Activated CD4-positive, alpha-beta memory T cell treated with anti-CD3 and anti-CD28 coated beads for 36 hours (primary cell): ENCODE measurements at places on chromosomes 5 and 9.

- DNase-seq = no peak
Observed at GRCh38 chr5:612498-613424, 621 bp downstream of the CEP72 start.

DNA sequence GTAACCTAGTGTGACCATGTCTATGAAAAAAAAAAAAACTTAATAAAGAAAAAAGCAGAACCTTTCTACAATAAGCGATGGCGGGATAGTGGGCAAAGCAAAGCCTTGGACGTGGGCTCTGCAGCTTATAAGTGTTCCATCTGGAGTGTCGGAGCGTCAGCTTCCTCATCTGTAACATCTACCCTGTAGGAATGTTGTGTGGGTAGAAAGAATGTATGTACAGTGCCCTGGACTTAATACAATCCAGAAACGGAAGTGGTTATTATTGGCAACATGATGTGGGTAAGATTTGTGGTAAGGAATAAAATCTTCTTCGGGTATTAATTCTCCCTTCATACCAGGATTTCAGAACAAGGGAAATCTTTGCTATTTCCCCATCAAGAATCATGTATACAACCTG, 66.5 kb downstream of the SEMA5A start:
- DNase-seq = no peak

DNA sequence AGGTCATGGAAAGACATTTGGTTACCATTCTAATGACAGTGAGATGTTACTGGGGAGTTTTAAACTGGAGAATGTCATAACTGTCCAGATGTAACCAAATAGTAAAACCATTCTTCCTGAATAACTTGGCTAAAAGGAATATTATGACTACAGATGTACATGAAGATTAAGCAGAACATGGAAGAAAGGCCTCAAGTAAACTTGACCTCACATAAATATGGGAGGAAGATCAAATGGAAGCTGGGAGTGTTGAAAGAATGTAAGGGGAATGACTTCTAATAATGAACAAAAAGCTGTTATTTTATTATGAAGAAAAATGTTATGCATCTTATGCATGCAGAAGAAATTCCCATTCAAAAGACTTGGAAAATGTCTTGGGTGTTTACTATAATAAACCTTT, 107.7 kb upstream of the CDKN2B start:
- no peak for DNase-seq

DNA sequence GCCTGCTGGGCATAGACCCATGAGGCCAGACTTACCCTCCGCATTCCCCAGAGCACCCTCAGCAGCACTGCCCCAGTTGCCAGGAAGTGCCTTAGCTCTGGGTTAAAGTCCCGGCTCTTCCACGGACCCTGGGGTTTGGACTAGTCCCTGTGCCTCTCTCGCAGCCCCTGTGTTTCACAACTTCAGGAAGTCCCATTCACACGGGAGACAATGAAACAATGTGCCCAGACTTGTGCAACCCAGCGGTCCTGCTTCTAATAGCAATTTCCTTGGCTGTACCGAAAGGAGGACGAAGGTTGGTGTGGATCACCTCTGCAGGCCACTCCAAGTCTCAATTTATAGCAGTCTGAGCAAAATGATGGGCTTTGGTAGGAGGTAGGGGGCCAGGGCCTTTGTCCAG, 41.8 kb upstream of the FAT2 start:
- no peak for DNase-seq

- DNase-seq = no peak
Observed at GRCh38 chr9:6977761-6978160, 220.0 kb downstream of the KDM4C start.

DNA sequence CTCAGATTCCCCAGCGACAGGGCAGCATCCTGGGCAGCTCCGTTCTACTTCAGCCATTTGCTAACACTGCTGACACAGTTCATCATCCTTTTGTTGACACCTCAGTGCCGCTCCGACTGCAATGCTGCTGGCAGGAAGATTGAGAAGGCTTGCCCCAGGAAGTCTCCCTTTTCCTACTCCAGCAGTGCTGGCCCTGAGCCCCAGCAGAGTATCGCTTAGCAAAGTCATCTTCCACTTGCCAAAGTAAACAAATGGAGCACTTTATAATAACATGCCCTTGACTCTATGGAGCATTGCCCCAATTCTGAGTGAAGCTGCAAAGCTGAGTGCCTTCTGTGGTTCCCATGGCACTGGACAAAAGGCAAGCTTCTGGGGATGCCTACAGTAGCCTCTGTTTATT, 32.2 kb downstream of the PRLR start:
- no peak for DNase-seq

GRCh38 chr5:118789366-118789765, 199.0 kb downstream of the DTWD2 start:
- no peak for DNase-seq

GRCh38 chr9:110615498-110615897, 36.0 kb upstream of the SVEP1 start:
- no peak for DNase-seq

- no peak for DNase-seq
Observed at GRCh38 chr5:163424836-163425235, 12.6 kb upstream of the CCNG1 start.

DNA sequence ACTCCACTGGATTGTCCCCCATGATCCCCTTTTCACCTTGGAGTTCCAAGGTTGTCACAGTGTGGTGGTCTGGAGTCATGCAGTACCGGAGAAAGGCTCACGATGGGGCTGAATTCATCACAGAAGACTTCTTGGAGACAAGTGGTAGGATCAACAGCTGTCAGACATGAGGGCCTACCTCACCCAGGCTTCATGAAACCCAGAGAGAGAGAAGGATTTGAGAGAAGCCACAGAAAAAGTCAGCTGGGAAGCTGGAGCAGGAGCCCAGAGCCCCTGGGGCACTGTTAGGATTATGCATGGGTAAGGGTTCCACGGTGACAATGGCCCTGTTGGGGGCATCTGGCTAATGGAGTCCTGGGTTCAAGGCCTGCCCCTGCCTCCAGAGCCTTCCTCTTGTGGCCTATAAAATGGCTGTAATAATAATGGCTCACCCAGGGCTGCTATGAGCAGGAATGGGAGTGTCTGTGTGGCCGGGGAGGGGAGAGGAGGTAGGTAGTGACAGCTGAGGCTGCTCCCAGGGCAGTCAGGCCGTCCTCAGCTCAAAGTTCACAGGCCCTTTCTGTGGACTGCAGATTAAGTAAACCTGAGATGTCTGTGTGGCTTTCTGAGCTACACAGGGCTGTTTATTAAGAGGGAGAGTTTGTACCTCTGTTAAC, 910 bp downstream of the TRIM14 start:
- DNase-seq = peak; percentile 66

GRCh38 chr5:63483338-63483737, 478.9 kb downstream of the HTR1A start:
- no peak for DNase-seq

DNA sequence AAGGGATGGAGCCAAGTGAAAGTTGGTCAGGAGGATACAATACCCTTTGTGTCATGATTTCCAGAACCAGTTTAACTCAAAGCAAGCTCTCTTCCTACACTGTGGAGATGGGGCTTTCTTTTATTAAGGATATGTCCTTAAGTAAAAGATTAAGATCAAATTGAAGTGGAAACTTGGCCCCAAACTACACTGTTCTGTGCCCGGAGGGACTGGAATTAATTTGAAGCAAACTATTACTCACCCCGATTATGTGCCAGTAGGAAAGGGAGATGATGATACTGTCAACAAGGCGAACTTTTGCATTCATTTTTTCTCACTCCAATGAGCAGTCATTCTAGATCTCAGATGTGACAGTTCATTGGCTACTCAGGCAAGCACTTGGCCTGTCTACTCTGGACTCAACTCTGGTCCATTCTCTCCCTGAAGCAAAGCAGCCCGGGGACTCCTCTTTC, 186.7 kb downstream of the NTRK2 start:
- DNase-seq = no peak

GRCh38 chr5:16888694-16889124, 47.4 kb downstream of the MYO10 start:
- no peak for DNase-seq

DNA sequence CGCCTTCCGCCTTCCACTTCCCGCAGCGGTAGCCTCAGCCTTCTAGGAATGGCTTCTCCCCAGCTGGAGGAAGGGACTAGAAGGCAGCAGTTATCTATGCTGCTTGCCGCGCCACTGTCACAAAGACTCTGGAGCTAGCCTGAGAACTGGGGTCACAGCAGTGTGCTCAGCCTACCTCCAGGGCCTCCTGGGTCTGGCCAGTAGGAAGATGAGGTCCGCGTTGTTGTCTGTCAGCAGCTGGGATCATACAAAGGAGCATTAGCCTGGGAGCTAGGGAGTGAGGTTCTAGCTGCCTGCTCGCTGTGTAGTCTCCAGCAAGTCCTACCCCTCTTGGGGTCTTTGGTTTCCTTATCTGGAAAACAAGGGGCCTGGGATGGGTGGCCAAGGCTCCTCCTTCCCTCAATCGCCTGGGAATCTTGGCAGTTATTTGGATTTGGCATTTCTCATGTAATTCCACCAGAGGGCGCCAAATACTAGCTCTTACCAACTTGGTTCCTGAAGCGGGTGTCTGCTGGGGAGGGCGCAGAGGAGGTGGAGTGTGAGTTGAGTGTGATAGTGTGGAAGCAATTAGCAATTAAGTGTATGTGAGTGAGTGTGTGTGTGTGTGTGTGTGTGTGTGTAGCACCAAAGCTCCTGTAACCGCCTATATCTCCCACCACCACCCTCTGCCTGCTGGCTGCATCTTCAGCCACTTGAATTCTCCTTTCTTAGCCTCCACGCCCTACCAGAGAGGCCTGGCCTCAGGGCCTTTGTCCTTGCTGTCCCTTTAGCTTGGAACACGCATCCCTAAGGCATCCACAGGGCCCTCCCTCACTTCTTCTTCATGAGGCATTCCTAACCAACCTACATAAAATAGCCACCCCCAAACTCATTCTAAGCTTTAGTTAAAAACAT, 97.1 kb downstream of the ENTREP1 start:
- DNase-seq = peak; percentile 46

DNA sequence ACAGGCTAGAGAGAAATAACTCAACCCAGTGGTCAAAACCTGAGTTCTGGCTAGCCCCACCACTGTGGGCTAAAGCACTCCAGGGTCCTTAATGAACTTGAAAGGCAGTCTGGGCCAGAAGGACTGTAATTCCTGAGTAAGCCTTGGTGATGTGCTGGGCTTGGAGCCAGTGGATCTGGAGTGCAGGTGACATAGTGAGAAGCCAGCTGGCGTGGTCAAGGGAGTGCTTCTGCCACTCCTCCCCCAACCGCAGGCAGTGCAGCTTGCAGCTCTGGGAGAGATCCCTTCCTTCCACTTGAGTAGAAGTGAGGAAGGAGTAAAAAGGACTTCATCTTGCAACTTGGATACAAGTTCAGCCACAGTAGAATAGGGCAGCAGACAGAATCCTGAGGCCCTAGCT, 424.0 kb downstream of the CDH18 start:
- no peak for DNase-seq

GRCh38 chr9:125593581-125594222, 113.3 kb downstream of the MAPKAP1 start:
- no peak for DNase-seq

DNA sequence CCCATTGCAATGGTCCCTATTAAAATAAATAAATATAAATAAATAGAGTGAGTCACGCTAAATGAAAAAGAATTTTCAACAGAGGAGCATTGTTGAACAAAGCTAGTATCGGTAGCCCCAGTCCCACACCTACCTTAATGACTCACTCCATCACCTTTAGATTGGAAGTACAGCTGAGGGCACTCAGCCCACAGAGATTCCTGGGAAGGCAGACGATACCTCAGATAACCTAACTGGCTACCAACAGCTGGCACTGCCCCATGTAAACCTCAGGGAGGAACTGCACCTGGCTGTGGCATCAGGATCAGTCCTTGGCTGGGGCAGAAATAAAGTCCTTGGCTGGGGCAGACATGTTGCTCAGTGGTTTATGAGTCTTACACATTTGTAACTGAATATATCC, 49.3 kb downstream of the SPRY4 start:
- DNase-seq = no peak

DNA sequence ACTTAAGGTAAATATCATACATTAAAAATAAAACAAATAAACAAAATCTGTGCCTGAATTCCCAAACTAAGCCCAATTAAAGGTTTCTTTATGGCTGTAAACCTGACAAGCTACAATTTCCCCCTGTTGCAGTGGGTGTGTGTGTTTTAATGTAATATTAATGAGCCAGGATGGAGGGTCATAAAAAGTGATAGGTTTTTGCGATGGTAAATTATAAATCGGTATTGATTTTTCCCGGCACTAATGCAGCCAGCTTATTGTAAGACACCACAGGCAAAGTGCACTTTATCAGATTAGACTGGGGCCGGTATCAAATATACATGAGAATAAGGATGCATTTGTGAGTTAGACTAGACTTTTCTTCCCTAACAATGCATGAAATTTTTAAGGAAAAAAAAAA, 120.4 kb downstream of the EBF1 start:
- no peak for DNase-seq

DNA sequence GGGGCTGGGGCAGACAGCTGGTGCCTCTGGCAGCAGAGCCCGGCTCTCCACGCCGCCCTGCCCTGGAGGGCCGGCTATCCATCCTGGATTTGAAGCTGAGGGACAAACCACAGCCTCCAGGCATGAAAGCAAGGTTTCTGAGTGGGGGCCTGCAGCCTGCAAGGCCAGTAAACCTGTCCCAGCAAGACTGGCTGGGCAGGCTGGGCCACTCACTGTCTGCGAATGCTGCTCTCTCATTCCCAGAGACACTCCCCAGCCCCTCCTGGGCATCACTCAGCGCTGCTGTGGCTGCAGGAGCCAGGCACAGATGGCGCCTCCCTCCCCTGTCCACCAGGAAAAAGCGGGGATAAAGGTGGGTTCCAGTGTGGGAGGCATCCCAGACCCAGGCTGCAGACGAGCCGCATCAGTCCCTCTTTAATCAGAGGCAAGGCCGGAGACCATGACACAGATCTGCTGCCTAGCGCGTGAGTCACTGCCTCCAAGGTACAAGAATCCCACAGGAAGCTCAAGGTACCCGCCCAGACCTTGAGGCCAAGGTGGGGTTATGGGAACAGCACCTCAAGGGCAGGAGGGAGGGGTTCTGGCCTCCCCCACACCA, 118.0 kb downstream of the VAV2 start:
- no peak for DNase-seq

- no peak for DNase-seq
Observed at GRCh38 chr5:68554571-68555279, 339.2 kb downstream of the PIK3R1 start.

DNA sequence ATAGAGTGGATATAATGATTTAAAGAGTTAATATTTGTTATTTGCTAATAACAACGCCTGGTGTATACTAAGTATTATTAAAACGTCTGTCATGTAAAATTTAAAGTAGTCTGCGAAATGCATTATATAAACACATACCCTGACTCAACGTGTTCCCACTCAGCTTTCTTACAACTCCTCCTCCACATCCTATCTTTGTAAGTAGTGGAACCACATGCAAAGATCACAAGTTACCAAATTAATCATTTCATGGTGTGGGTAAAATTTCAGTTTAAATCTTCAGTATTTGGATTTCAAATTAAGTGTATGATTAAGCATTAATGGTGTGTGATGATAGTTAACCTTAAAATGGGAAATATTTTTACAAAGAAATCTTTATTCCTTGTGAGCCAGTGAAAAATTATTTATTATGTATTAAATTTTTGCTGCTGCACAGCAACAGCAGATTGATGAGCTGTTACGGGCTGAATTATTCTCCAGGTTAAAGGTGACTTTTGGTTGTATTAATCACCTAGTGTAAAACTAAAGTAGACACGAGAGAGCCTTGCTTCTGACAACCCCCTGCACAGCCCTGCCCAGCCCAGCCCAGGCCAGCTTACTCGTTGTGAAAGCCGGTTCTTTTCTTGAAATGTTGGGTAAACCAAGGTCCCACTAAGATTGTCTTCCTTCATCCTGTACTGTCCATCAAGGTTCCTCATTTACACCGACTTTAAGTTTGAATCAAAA, 373.5 kb downstream of the DTWD2 start:
- no peak for DNase-seq

GRCh38 chr5:128736553-128736952, 198.5 kb upstream of the FBN2 start:
- no peak for DNase-seq
